Effector CD4-positive, alpha-beta T cell (primary cell): ENCODE measurements at places on chromosomes 6 and 20.

GRCh38 chr6:76752841-76753240 is 680.4 kb upstream of the IMPG1 start:
- DNase-seq: no peak

DNA sequence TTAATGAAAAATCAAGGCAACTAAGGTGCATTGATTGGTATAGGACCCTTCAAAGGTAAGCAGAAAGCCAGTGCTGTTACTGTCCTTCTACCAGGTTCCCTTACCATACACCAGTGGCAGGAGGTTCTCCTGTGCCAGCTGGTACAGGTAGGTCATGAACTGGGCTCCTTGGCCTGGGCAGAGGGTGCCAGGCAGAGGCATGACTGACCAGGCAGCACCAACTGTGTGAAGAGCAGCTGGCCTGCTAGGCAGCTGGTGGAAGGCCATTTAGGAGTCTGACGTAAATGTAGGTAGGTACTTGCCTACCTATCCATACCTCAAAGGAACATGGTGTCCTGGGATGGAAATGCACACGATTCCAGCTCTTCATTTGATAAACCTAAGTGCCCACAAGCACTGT is 23.3 kb downstream of the PCNA start:
- DNase-seq: no peak

DNA sequence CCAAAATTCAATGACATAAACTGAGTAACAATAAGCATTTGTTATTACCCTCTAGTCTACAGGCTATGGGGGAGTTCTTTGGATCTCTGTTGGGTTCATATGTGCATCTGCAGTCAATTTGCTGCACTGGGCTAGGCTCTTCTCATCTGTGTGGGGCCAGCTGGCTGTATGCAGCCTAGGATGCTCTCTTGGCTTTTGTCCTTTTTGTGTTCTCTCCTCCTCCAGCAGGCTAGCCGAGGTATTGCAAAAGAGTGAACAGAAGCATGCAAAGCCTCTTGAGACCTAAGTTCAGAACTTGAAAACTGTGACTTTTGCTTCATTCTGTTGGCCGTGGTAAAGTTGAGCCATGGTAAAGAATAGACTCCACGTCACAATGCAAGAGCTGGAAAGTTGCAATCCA is 62.8 kb upstream of the FOXO3 start:
- no peak for DNase-seq

DNA sequence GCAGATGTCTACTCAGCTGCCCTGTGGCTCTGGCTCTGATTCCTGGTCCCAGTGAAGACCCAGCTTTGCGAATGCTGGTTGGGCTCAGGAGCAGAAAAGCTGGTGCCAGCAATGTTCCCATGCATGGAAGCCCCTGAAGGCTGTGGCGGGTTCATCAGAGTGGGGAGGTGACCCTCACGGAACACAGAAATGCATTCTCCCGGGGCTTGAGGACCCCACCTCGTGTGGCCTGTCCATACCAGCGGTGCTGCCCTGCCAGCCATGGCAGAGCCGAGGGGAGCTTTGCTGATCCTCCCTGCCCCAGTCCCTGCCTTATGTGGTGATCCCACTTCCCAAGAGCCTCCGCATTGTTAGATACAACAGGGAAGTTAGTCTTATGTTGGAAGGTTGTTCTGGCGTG is 157.7 kb upstream of the THBS2 start:
- no peak for DNase-seq

DNA sequence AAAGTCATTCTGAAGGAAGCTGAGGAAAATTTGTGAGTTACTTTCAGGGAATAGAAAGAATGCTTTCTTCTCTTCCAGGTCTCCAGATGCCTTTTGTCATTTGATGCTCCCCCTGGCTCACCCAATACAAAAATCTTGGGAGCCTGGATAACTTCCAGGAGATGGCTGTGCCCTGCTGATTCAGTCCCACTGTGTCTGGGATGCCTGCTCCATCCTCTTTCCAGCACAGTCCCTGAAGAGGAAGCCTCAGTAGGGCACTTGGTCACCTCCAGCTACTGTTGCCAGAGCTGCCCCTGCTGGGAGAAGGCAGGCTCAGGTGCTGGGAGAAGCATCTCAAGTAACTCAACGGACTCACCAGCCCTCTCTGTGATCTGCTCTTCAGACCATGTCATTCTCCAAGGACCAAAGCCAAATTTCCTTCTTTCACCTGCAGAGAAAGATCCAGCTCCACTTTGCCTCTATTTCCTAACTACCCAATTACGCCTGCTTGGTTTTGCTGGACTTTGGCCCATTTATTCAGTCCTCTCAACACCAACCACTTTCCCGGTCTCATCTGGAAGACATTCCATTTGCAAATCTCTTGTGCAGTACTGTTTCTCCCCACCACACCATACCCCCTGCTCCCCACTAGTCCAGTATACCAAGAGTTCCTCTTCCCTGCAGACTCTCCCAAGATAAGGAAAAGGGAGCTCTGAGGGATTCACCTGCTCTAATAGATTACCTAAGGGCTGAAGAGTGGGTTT is 53.3 kb downstream of the SLC23A2 start:
- DNase-seq: no peak
